ENCODE measurements at places on chromosomes 6 and 20.

DNA sequence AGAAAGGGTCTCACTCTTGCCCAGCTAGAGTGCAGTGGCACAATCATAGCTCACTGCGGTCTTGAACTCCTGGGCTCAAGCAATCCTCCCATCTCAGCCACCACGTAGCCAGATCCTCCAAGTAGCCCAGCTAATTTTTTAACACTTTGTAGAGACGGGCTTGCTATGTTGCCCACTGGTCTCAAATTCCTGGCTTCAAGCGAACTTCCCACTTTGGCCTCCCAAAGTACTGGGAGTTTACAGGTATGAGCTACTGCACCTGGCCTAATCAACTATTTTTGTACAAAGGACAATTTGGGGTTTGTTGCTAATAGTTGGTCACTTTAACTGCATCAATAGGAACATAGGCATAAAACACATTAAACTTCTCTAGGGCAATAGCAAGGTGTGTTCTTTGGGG is 29.9 kb upstream of the SYNCRIP start:
- no peak for DNase-seq

DNA sequence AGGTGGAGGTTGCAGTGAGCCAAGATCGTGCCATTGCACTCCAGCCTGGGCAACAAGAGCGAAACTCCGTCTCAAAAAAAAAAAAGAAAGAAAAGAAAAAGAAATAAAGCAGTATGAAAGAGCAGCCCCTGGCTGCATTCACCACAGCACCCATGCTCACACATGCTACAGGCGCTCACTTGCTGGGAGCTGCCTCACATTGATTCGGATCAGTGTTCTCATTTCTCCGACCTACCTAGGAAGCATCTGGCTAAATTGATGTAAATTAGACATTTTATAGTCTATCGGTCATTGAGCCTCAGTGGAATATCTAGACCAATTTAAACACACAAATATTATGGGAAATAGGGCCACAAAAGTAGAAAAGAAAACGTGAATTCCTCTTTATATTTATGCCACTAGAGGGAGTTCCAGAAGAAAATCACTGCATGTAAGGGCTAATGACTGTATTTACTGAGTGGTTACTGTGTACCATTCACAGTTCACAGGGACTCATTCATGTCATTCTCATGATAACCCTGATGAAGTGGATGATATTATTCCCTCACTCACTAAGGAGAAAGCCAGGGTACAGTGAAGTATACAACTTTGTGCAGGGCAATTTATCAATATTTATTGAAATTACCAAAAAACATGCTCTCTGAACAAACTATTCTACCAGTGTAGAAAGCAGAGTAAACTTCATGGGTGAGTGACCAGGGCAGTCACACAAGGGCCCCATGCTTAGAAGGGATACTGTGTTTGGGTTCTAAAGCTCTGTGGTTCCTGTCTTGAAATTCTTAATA is 5.3 kb upstream of the MOG start:
- peak; percentile 53 for DNase-seq

GRCh38 chr6:107699254-107699653 is 124.9 kb downstream of the SCML4 start:
- no peak for DNase-seq

DNA sequence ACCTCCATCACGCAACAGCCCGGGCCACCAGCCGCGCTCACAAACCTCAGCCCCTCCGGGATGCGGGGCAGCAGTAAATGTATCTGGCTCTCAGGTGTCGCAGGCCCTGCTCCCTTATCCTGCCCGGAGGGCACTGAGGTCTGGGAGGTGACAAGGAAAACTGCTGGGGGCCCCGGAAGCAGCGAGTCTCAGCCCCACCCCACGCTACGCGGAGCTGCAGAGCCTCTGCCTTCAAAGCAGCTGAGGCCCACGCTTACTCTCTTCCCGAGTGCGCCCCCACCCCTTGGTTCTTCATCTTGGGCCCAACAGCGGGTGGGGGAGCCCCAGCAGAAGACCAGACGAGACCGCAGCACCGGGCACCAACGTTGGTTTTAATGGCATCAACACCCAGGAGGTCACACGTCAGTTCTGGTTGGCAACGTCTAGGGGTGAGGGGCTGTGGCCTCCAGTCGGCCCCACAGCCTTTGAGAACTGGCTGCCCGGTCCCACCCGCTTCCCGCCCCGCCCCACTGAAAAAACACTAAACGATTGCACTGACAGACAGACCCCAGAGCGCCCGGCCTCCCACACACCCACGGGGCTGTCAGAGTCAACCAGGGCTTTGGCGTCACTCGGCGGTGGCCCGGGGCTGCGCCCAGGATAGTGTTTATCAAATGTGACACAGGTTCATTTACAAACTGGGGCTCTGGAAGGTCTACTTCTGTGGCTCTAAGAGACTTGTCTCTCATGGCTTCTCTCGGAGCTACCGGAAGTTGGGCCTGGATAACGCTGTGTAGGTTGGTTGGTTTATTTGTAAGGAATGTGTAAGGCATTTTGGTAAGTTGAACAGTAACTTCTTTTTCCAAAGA is 43.7 kb downstream of the DSTN start:
- DNase-seq: no peak

GRCh38 chr20:300345-300990 is 3.1 kb downstream of the ZCCHC3 start:
- no peak for DNase-seq

- no peak for DNase-seq
These were observed 174.9 kb upstream of the GGTLC1 start for GRCh38 chr20:24163506-24163905.

GRCh38 chr6:115363379-115363778 is 697.3 kb downstream of the FRK start:
- no peak for DNase-seq

- no peak for DNase-seq
These were observed 183.2 kb upstream of the JARID2 start for GRCh38 chr6:15062516-15063252.
